Gastrocnemius medialis (tissue), 4 donors: ENCODE measurements at places on chromosomes 1 and 21. TPM values are rescaled to one million over a fixed set of nuclear protein-coding genes. Genes with fewer than 3 reads are reported as not detected.

DNA sequence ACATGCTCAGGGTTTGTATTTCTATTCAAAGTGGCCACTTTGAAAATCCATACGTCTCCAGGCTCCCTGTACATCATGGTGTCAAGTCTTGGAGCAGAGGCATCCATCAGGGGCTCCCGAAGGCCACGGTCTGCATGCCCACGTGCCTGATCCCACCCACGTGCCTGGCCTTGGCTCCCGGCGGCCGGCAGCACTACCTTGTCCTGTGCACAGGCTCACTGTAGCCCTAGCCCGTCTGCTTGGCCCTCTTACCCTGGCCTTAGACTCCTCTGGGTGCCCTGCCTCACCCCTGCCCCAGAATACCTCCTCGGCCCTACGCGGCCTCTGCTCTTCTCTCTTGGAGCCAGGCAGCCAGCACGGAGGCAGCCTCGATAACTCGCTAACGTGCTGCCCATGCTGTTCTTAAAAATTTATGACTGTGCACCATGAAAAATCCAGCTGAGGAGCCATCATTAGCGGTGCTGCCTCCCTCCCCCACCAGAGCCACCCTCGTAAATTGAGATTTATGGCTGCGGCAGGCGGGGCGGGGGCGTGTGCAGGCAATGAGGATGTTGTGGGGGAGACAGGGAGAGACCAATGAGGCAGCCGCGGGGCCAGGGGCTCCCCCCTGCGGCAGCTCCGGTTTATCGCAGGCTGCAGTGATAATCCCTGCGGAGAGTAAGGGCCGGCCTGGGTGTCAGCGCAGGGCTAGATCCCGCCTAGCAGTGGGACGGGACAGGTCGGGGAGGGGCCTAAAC lies 24.6 kb downstream of the DMAP1 start:
- no peak overlapping the region for H3K27ac ChIP-seq
- peaks cover 18% of the 10 kb centered on the region for H3K4me1 ChIP-seq
- H3K27me3 ChIP-seq: no peaks in the 10 kb centered on the region
- H3K36me3 ChIP-seq: no peaks in the 10 kb centered on the region
- no peak overlapping the region for H3K4me3 ChIP-seq

DNA sequence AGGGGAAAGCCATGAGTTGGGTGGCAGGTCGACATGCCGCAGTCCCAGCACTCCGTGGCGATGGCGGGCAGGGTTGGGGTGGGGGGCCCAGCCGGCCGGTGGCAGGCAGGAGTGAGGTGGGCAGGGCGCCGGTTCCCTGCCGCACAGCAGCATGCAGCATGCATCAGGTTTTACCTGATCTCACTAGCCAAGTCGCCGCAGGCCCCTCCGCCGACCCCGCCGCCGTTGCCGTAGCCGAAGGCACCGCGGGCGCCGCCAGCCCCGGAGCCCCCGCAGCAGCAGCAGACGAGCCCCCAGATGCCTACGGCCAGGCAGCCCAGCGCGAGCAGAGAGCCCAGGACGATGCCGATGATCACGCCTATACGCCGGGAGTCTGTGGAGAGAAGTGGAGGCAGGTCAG lies 6.7 kb downstream of the VSIG8 start:
- H3K4me3 ChIP-seq: no peak overlapping the region
- H3K27me3 ChIP-seq: no peaks in the 10 kb centered on the region
- peaks cover 8% of the 10 kb centered on the region for H3K4me1 ChIP-seq
- no peaks in the 10 kb centered on the region for H3K36me3 ChIP-seq
- H3K27ac ChIP-seq: no peak overlapping the region

- no peak overlapping the region for H3K4me3 ChIP-seq
- DNase-seq: peak; percentile 23
- H3K27ac ChIP-seq: no peak overlapping the region
- peaks cover 2% of the 10 kb centered on the region for H3K27me3 ChIP-seq
- H3K36me3 ChIP-seq: no peaks in the 10 kb centered on the region
- H3K4me1 ChIP-seq: no peaks in the 10 kb centered on the region
Observed at GRCh38 chr1:22645931-22646330, 2.5 kb downstream of the C1QC start.

GRCh38 chr1:155062702-155063411 lies 683 bp upstream of the EFNA4 start:
- H3K36me3 ChIP-seq: peaks cover 30% of the 10 kb centered on the region
- peaks cover 9% of the 10 kb centered on the region for H3K4me1 ChIP-seq
- H3K4me3 ChIP-seq: peak overlapping the region; percentile 78

GRCh38 chr1:230561570-230561969 lies 80.7 kb upstream of the COG2 start:
- no peak overlapping the region for H3K4me3 ChIP-seq
- no peak overlapping the region for H3K27ac ChIP-seq
- no peak for DNase-seq

FCRL3 gene
- not detected for total RNA-seq

DNA sequence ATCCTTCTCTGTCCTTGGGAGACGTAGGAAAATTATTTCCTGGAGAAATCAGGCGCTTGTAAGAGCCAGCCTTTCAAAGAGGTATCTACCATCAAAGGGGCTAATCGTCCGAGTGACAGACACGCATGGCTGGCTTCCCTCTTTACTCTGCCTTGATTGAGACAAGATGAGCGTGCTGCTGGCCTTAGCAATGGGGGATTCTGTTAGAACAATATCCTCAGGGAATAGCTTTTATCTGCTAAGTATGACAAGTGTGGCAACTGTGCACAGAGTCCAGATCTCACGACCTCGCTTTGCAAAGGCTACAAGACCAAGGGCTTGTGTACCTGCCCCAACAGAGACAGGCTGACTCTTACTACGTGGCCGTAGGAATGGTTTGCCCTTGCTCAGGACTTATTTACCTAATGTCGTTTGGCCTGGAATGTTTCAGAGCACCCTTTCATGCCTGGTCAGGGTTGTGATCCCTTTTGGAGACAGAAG lies 417.1 kb downstream of the KIF26B start:
- DNase-seq: no peak
- no peaks in the 10 kb centered on the region for H3K27me3 ChIP-seq
- no peak overlapping the region for H3K4me3 ChIP-seq
- no peak overlapping the region for H3K27ac ChIP-seq
- no peaks in the 10 kb centered on the region for H3K36me3 ChIP-seq
- no peaks in the 10 kb centered on the region for H3K4me1 ChIP-seq

AJAP1 gene
- 0.18 TPM for total RNA-seq

DNA sequence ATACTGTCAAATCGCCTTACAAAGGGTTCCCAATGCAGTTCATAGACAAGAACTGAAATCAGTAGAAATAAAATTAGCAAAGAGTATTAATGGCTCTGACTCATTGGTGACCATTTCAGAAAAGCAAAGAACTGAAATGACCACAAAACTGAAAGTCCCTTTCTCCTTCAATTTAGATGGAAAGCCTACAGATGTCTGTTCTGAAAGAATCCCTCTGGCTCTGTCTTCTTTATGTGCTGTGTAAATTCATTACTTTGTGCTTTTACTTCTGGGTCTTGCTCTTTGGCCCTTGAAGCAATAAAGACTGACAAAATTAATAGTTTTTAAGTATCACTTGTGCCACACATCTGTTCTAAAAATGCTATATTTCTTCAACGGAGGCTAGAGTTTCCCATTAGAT lies 62.7 kb upstream of the GPR89A start:
- H3K4me3 ChIP-seq: no peak overlapping the region
- H3K36me3 ChIP-seq: no peaks in the 10 kb centered on the region
- no peaks in the 10 kb centered on the region for H3K4me1 ChIP-seq
- DNase-seq: no peak

DNA sequence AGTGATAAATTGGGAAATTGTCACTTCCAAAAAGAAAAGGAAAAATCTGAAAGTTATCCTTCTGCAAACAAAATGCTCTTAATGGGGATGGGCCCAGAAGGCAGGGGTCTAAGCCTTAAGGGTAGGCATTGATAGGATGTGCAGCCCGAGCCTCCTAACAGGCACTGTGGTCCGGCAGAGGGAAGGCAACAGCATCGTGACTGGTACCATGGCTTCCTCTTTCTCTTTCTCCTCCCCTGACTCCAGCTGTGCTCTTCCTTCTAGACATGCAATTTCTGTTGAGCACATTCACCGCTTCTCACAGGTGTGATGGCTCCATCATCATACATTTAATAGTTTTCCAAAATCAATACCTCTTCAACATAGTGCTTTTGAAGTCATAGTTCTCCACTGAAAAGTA lies 91.5 kb downstream of the SELENOF start:
- no peaks in the 10 kb centered on the region for H3K27me3 ChIP-seq
- no peak for DNase-seq
- no peak overlapping the region for H3K4me3 ChIP-seq
- H3K27ac ChIP-seq: no peak overlapping the region
- no peaks in the 10 kb centered on the region for H3K36me3 ChIP-seq
- no peaks in the 10 kb centered on the region for H3K4me1 ChIP-seq

TAS1R1 gene
- not detected for total RNA-seq

- H3K36me3 ChIP-seq: no peaks in the 10 kb centered on the region
- H3K4me3 ChIP-seq: no peak overlapping the region
- peaks cover 22% of the 10 kb centered on the region for H3K27me3 ChIP-seq
- DNase-seq: no peak
Observed at GRCh38 chr1:21622466-21623315, 46.5 kb downstream of the RAP1GAP start.

- no peak overlapping the region for H3K27ac ChIP-seq
- no peaks in the 10 kb centered on the region for H3K36me3 ChIP-seq
- no peaks in the 10 kb centered on the region for H3K27me3 ChIP-seq
- no peaks in the 10 kb centered on the region for H3K4me1 ChIP-seq
- no peak for DNase-seq
Observed at GRCh38 chr1:165717918-165718515, 19.7 kb upstream of the ALDH9A1 start.
